ENCODE measurements at places on chromosomes 12 and 14.

- no peak for DNase-seq
These were observed 162.4 kb downstream of the KICS2 start for GRCh38 chr12:64059685-64060084.

DNA sequence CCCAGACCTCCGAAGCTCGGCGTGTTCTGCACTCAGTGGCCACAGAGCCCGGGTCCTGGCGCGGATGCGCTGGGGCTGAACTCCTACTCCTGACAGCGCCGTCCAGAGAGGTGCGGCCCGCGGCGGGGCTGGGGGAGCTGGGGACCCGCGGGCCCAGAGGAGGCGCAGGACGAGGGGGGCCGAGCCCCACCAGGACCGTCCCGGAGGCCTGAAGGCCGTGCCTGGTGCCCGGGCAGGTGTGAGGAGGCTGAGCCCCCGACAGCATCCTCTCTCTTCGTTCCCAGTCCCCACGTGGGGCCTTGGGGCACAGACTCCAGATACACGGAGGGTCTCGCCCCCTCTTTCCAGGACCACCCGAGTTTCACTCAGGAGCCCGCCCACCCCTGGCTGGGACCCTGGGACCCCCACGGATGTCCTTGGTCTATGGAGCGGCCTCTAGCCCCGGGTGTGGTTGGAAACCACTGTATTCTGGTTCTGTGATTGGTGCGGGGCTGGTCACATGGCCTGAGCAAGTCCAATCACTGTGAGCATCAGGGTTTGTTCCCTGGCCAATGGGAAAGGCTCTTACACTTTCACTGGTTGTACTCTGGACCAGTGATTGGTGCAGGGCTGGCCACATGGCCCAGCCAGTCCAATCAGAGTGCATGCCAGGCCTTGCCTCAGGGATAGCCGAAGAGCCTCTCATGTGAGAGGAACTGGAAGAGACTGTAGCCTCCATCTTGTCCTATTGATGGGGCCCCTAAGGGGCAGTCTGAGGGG is 217.6 kb upstream of the SFSWAP start:
- DNase-seq: no peak

DNA sequence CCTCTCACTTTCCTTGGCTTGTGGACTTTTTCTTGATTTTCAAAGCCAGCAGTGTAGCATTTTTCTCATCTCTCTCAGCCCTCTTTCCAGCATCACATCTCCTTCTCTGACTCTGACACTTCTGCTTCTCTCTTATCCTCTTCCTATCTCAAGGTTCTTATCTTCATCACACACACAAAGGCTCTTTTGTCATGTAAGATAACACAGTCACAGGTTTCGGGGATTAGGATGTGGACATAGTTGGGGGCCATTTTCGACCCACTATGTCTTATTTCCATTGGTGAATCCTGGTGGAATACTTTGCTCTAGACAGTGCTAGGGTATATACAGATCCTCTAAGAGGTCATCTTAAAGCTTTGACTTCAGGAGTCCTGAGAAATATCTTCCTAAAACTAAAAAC is 719.3 kb upstream of the TBX3 start:
- no peak for DNase-seq

GRCh38 chr14:73253323-73253610 is 16.0 kb downstream of the PAPLN start:
- DNase-seq: no peak

- DNase-seq: peak; percentile 23
These were observed 6.6 kb upstream of the PCNX4 start for GRCh38 chr14:60085085-60085484.

GRCh38 chr12:52870361-52871290 is 21.8 kb upstream of the KRT78 start:
- DNase-seq: peak; percentile 42

GRCh38 chr14:69666690-69667211 is 55.4 kb downstream of the SUSD6 start:
- peak; percentile 79 for DNase-seq

DNA sequence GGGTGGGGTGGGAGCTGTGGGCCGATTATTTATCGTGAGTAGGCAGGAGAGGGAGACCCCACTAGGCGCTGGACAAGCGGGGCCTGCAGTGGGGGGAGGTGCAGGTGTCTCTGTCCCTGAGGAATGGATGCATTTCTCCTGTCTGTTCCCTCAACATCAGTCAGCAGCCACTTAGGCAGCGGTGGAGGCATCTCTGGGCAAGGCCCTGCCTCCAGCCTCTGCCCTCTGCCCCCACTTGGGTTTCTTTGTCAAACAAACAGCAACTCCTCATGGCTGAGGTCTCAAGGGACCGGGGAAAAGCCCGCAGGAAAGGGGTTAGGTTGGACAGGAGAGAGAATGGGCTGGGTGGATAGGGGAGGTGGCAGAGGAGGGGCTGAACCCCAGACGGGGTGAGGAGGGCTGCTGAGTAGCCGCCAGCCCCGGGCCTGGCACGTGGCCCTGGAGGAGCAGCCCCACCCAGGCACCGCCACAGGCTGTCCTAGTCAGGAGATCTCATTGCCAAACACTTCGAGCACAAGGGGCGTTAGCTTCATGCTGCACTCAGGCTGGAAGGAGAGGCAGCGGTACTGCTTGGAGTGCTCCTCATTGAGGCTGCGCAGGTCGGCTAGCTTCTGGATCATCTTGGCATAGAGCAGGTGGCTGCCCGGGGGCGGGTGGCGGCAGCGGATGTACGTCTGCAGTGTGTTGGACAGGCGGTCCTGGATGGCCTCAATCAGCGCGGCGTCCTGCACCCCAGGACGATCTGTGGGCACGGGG is 24.7 kb upstream of the HDAC7 start:
- no peak for DNase-seq

DNA sequence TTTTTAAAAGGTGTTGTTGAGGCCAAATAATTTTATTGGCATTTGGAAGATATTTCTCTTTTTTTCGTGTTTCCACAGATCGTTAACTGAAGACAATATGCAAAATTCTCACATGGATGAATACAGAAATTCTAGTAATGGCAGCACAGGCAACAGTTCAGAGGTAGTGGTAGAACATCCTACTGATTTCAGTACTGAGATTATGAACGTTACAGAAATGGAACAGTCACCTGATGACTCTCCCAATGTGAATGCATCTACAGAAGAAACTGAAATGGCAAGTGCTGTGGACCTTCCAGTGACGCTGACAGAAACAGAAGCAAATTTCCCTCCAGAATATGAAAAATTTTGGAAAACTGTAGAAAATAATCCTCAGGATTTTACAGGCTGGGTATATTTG is 11.2 kb downstream of the PRPF39 start:
- DNase-seq: no peak

DNA sequence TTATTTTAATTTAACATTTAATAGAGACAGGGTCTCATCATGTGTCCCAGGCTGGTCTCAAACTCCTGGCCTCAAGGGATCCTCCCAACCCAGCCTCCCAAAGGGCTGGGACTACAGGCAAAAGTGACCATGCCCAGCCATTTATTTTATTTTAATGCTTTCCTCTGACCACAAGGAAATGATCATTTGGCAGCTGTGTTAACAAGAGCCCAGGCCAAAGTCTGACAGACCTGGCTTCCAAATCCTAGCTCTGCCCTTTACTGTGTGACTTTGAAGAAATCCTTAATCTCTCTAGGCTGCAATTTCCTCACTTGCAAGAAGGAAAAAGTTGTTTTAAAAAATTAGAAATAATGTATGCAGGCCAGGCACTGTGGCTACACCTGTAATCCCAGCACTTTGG is 16.7 kb upstream of the GCH1 start:
- DNase-seq: no peak

GRCh38 chr14:76583174-76583573 is 178.1 kb upstream of the VASH1 start:
- DNase-seq: no peak

- no peak for DNase-seq
These were observed 289.6 kb downstream of the ZFP36L1 start for GRCh38 chr14:68503186-68503825.

DNA sequence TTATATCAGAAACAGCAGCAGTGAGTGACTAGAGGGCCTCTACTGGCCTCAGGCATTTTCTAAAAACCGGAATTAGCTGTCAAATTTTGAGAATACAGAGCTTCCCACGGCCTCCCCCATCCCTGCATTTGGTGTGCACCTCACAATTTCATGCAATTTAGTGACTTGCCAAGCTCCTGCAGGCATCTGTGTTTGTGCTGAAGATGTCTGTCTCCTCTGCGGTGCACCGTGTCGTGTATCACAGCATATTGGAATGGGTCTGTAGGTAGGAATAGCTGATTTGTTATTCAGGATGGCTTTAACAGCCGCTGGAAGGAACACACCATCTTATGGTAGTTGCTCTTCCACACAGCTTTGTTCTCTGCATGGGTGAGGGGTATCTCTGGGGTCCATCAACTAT is 140.3 kb downstream of the SSPN start:
- DNase-seq: no peak

GRCh38 chr14:52868911-52869618 is 77.7 kb upstream of the GNPNAT1 start:
- no peak for DNase-seq

GRCh38 chr12:65879878-65880277 is 55.6 kb downstream of the HMGA2 start:
- peak; percentile 95 for DNase-seq

- no peak for DNase-seq
These were observed 26.6 kb upstream of the PNMA1 start for GRCh38 chr14:73740618-73741326.

GRCh38 chr14:95189367-95190132 is 32.2 kb upstream of the DICER1 start:
- peak; percentile 9 for DNase-seq

DNA sequence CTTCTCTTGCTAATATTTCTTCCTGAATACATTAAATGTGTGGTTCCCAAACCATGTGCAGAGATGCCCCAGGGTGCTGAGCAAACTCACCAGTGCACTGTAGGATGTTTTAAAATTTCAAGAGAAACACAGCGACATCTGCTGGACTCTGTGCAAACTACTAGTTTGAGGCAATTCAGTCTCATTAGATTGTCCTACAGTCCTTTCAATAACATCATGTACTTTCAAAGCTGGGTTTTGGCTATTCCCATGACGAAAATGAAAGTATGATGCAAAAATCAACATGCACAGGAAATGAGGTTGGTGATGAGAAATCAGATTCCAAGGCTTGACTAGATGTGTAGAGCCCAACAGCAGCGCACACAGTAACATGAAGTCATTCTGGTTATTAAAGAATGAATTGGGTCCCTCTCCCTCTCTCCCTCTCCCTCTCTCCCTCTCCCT is 66.3 kb downstream of the CLIP1 start:
- DNase-seq: peak; percentile 55

DNA sequence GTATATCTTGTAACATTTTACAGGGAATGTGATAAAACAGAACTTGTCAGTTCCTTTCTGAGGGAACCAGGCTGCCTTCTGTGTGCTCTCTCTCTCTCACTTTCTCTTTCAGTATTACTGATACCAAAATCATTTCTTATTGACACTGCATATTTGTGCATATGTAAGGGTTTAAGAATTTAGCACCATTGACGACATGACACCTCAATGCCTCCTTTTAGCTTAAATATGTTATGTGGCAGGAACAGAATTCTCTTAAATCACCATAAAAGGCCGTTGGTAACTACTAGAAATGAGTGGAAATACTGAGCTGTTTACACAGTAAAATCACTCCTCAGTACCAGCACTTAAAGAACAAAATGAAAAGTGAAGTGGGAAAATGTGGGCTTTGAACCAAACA is 457.7 kb upstream of the SYT1 start:
- DNase-seq: peak; percentile 53

DNA sequence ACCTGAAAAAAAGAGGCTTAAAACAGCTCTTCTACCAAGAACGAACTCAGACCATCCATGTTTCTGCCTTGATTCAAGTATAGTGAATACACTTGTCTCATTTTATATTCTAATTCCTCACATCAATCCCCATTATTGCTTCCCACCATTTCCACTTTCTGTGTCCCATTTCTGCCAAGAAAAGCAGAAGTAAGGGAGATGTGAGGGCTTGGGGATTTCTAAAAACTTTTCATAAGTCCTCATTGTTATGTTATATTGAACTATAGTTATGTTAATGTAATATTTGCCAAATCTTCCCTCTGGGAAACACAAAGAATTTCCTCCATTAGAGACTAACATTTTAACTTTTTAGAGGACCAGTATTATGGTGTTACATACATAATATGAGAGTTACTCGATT is 48.2 kb upstream of the PSMA6 start:
- no peak for DNase-seq

- no peak for DNase-seq
These were observed 152.2 kb upstream of the DIO3 start for GRCh38 chr14:101409006-101409543.

DNA sequence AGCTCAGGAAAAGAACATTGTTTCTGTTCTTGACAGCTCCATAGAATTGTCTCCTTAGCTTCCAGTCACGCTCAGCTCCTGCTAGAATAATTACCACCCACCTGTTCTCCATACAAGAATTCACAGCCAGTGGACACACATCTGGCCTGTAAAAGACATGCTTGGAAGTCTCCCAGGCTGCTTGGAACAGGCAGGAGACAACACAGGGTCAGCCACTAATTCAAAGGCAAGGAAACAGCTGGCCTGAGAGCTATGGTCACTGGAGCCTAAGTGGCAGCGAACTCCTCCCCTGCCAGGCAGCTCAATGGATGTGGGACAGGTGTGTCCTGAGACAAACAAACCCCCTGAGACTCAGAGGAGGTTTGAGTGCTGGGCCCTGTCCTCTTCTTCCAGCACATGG is 22.9 kb upstream of the LTBP2 start:
- no peak for DNase-seq

- no peak for DNase-seq
These were observed 8.0 kb downstream of the SLC8B1 start for GRCh38 chr12:113326775-113327395.

DNA sequence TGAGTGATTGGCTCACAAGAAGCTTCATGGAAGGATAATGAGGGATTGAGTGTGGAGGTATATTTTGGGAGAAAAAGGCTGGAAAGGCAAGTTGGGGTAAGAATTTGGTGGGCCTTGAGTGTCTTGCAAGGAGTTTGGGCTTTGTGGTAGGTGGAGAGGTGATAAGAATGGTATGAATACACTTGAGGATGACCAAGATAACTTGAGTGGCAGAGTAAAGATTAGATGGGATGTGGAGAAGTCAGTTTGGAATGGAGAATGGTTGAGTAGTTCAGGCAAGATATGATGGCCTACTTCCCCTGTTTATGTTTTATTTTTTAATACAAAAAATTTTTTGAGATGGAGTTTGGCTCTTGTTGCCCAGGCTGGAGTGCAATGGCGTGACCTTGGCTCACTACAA is 9.1 kb downstream of the ADCK1 start:
- DNase-seq: no peak

- no peak for DNase-seq
These were observed 14.5 kb upstream of the A2M start for GRCh38 chr12:9130244-9130643.

- no peak for DNase-seq
These were observed 258.7 kb upstream of the PDE3A start for GRCh38 chr12:20109676-20110075.

DNA sequence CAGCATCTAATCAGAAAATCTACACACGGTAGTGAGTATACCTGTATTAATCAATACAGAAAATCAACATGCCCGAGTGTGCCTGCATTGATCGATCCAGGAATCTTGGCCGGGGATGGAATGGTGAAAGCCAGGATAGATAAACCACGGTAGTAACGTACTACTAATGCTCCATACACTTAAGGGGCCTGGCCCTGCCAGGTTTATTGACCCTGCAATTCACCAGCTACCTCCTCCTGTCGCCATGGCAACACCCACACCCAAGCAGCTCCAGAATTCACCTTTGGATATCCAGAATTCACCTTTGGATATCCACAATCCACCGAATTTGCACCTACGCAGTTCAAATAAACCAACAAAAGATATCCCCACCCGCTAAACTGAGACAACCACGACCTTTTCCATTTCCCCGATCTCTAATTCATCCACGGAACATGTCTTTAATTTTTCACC is 14.8 kb upstream of the CALM1 start:
- DNase-seq: no peak

- peak; percentile 61 for DNase-seq
These were observed at the start of gene GPR162 for GRCh38 chr12:6821591-6822425. TSS of gene GPR162 (plus strand) at chr12:6821821. CDS start at chr12:6823899, 2,078 bp downstream.
